ENCODE measurements at places on chromosomes 7 and 10.

- no peak for DNase-seq
Observed at GRCh38 chr10:22259280-22259679, 41.5 kb upstream of the EBLN1 start.

DNA sequence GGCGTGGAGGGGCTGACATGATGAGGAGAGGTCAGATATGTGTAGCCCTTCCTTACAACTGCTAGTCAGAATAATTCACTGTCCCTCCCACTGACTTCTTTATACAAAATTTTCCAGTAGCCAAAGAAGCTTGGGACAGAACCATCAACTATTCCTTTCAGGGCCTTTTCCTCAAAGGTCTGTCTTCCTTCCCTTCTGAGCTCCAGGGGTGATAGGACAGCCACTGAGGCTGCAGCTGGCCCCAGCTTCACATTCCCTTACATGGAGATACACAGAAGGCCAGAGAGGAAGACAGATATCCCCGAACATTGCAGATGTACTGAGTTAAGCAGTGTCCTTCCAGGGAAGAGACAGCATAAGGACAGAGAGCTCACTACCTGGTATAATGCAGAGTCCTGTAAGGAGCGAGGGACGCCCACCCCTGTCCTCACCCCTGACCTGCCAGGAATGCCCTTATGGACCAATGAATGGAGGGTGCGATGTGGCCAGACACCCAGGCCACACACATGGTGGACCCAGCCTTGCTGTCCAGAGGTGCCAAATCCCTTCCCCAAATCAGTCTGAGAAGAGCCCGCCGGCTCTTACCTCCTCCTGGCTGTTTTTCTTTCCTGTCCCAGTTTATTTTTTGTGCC lies 754.7 kb downstream of the GRID1 start:
- no peak for DNase-seq

DNA sequence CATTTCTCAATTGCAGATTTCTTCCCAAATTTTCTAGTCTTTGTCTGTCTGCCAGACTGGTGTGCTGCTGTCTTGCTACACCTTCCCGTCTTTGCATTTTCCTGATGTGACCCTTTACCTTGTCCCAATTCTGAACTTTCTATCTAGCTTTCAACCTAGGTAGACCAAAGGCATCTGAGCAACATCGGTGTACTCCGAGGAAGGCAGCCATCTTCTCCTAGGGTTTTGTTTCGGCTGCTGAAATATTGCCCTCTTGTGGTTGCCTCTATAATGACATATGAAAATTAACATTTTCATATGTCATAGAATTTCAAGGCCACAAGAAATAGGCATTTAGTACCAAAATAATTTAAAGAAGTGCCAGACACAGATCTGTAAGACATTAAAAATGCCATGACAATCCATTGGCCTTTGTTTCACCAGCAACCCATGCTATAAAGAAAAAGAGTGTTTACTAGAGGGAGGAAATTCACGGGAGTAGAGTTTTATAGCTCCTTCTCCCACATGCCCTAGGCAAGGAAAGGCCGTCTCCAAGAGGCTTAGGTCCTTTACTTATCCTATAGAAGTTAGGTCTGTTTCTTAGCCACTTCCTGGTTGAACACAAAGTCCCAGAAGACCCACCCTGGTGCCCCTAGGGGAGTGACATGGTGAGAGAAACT lies 23.4 kb downstream of the OR9A2 start:
- DNase-seq = no peak

DNA sequence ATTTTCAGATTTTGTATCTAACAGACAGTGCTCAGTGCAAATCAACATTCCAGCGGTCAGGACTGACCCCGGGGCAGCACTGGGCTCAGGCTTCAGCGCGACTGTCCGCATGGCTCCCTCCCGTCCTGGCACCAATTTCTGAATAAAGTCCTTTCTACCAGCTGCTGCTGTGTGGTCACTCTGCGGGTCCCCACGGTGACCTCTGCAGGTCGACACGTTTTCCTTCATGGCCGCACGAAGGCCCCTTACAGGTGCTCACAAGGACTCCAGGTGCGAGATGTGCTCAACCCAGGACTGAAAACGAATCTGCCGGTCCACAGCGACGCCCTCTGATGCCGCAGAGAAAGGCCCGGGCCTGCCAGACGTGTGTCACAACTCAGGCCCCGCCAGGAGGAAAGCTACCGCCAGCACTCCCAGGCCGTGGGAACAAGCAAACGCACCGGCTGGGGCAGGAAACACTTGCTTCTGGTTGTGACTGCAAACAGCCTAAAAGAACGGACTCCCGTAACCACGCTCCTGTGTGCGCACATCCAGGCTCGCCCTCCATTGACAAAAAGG lies 3.7 kb upstream of the UTF1 start:
- no peak for DNase-seq

DNA sequence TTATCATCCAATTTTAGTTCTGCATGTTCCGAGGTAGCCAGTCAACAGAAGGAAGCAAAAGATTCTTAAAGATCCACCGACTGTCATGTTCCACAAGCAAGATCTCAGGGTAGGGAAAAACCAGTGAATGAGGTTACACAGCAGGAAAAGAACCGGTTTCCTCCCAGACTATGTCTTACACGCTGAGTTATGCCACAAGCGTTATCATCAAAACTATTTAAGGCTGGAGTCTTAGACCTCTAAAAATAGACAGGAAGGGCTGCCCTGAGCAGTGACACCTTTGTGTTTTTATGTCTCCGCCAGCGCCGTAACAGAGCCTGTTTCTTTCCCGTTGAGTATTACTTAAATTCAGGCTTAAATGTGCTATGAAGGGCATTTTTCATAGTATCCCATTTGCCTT lies 48.3 kb downstream of the PROSER2 start:
- no peak for DNase-seq

DNA sequence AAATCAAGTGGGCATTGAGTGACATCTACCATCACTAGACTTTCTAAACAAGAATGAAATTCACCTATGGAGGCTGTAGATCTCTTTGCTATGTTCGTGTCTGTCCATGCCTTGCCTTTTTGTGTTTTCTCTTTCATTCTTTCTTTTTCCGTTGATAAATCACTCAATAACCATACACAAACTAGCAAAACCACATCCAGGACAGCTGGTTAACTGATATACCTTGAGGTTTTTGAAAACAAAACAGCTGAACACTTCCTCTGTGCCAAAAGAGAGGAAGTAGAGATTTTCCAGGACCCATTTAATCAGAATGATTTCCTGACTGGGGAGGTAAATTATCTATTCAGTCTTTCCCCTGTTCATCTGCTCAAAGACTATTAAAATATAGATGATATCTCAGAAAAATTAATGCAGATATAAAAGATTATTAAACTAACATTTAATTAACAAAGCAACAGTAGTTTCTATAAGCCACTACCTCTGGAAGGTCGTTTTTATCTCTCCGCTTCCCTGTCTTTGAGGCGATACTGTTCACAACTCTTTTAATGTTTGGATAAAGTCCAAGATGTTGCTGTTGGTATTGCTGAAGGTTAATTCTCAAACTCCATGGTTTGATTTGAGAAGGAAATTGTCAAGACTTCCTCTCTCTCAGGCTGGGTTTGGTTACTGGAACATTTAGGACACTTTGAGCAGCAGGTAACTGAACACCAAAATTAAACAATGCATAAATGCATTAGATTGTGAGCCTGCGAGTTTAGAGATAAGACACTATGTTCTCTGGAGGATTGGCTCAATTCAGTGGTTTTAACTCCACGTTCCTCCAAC lies 24.4 kb upstream of the C10orf67 start:
- no peak for DNase-seq

- no peak for DNase-seq
Observed at GRCh38 chr7:75906991-75907667, 7.8 kb upstream of the POR start.

GRCh38 chr7:40673285-40673684 lies 538.5 kb downstream of the SUGCT start:
- no peak for DNase-seq

DNA sequence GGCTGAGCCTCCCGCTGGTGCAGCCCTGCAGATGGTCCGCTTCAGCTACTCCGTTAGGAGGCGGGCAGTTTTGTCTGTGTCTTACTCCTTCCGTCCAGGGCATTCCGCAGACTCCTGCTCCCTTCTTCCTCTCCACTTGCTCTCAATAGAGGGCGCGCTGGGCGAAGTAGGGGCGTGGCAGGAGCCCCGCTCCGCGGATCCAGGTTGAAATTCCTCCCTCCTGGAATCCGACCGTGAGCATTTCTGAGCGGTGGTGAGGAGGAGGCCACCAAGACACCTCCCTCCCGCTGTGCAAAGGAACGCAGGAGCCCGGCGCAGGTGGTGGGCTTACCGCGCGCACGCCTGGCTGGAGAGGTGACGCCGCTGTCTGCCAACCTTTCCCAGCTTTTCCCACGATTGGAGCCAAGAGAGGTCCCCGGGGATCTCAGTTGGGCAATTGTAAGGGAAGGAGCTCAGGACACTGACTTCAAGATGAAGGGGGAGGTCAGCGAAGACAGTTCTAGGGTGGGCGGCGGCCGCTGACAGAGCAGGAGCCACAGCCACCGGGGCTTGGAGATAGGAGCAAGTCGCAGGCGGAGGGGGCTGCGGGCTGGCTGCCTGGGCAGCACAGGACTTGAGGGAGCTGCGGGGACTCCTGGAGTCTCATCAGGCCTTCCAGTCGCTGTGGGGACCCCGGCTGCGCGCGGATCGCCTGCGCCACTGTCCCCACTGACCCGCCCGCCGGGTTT lies 1011.3 kb downstream of the XPNPEP1 start:
- DNase-seq = no peak

DNA sequence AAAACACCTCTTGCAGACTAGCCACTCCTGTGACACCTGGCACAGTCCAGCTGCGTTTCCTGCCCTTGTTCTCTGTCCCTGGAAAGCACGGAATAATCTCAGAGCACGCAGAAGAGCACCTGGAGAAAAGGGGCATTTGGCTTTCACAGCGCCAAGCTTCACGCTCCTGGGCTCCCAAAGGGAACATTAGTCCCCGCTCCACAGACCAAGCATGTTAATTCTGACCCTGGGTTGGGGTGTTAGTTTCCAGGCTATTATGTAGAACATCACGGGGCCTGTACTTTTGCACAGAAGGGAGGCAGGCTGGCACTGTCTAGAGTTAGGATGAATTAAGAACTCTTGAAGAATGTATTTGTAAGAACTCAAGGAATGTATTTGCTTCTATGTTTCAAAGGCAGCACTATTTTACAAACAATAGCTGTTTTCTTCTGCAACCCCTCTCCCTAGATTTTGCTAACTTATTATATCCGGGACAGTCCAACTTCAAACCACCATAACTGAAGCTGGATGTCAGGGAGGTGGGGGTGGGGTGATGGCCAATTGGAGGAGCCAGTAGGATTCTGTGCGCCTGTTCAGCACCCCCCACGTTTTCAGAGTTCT lies 62.2 kb upstream of the TRIM8 start:
- DNase-seq = no peak

- DNase-seq = no peak
Observed at GRCh38 chr7:3238525-3239210, 62.4 kb upstream of the SDK1 start.

DNA sequence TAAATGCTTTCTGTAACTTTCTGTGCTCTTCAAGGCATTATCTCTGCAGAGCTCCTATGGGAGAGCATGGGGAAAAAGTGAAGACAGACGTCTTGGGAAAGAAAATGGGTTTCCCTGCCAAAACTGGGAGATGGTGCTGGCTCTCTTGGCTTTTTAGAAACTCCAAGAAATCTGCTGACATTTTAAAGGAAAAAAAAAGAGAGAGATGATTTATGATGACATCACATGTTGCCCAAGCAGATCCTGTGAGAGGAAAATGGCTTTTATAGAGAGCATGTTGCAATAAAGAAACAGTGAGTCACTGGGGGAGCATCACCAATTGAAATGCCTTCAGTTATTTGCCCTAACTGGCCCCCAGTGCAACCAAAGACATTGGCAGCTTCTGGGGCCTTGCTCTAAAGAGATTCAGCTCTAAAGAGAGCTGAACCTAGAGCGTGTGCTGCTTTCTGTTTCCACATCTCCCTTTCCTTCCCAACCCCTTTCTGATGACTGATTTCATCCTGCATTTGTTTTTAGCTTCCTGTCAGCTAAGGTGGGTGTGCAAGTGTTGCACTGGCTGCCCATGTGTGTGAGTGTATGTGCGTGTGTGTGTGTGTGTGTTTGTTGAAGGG lies 37.7 kb downstream of the LRMDA start:
- DNase-seq = no peak

DNA sequence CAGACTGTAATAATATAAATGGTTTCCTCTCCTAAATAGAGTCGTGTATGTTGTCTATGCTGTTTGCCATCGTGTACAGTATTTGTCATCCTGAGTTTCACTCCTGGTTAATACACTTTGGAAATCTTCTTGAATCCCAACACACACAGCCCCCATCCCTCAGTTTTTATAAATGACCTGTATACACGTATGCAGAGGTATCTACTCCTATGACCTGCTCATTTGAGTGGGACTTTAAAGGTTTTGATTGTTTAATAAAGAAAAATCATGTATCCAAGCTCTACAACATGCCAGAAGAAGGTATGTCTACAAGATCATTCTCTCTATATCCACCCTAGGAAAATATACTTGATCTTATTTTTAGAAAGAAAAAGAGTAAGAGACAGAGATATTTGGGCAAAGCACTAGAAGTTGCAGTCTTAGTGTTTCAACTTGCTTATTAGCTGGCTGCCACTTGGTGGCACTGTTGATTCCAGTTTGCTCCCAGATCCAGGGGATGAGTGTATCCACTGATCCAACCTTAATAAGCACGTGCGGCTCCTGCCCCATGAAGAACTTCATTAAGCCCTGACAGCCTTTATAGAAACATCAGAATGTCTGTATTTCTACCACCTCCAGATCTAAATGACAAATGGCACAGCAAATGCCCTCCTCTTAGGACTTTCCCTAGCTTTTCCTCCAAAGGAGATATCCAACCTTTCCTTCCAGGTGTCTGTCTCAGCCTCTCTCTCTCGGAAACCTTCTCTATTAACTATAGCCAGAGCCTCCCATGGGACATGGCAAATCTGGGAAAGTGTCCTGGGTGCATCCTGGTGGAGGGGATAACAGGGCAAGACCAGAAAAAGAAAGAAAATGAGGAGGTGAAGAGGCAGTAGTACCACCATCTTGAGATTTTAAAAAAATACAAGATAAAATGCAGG lies 181.6 kb upstream of the NEBL start:
- DNase-seq = no peak

DNA sequence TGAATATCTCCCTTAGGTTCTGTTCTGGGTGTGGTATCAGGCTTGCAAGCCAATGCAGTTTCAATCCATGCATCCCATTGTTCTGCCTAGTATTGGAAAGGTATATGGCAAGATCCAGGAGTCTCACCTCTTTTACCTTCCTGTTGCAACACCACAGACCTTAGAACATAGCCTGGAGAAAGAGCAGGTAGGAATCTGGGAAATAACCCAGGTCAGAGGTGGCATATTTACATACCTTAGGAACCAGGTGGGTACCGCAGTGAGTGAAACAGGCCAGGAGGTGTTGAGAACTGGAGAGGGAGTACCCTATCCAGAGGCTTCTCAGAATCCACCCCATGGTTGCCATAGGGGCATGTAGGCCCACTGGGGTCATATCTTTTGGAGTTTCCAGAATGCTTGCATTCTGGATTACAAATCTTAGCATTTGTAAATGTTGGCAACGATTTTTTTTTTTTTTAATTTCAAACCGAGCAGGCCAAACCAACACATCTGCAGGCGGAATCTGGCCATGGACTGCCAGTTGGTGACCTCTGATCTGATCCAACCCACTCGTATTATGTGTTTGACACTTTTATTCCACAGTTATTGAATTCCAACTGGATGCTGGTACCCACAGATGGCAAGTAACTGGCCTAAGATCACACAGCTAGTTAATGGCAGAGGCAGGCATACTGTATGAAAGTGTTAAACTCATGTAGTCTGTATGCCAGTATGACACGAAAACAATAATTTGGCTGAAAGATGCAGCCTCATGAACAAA lies 180.3 kb upstream of the TCF7L2 start:
- no peak for DNase-seq

Data from activated naive CD4-positive, alpha-beta T cell (primary cell).